A172 (cell line): ENCODE measurements at places on chromosomes 11 and 22. TPM values are rescaled to one million over a fixed set of nuclear protein-coding genes. Genes with fewer than 3 reads are reported as not detected.

The POTEH gene
- total RNA-seq, result 0.05 TPM in 1 of 2 replicates, not detected in the other

The TRIM51 gene
- total RNA-seq, result not detected in 2 replicates

The NAT10 gene
- total RNA-seq, result 32.6 and 34.3 TPM in 2 replicates

The MIOX gene
- not detected in 2 replicates for total RNA-seq

The ARL2 gene
- total RNA-seq, result 170 and 196 TPM in 2 replicates

The CLMP gene
- total RNA-seq, result 4.7 and 9.7 TPM in 2 replicates

The C11orf24 gene
- 52.4 and 55.5 TPM in 2 replicates for total RNA-seq
